Right cardiac atrium (tissue), 5 donors: ENCODE measurements at places on chromosomes 1 and 21.

GRCh38 chr1:172827301-172827700 lies 168.4 kb downstream of the FASLG start:
- no peak for DNase-seq

- no peak for DNase-seq
Observed at GRCh38 chr1:13826591-13826990, 126.6 kb downstream of the PRDM2 start.

DNA sequence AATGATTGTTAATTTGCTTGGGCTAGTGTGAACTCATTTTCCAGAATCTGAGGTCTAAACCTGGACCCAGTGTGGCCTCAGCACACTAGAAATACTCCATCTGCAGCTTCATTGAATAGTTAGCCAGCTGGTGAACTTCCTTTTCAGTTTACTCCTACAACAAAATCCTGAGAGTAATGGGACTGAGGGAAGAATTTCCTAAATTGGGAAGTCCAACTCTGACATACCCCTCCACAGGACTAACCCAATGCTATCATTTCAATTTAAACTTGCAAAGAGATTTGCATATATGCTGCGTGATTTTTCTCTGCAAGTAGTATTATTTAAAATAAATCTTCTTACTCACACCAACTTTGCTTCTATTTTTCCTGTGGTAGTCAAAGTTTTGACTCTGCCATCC lies 27.8 kb upstream of the PIGC start:
- DNase-seq = no peak

- no peak for DNase-seq
Observed at GRCh38 chr1:178220094-178220493, 126.2 kb downstream of the RASAL2 start.

DNA sequence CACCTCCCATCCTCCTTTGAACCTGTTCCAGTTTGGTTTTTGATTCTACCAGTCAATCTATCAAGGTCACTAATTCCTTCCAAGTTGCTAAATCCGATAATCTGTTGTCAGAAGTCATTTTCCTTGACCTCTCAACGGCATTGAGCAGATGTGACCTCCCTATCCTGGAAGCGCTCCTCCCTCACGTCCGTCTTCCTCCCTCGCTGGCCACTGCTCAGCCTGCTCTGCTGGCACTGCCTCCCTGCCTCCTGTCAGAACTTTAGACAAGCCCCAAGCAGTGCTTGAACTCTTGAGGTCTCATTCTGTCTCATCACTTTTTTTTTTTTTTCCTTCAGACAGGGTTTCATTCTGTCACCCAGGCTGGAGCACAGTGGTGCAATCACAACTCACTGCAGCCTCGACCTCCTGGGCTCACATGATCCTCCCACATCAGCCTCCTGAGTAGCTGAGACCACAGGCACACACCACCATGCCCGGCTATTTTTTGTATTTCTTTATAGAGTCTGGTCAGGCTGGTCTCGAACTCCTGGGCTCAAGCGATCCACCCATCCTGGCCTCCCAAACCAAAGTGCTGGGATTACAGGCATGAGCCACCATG lies 4.4 kb upstream of the ACOT7 start:
- DNase-seq = no peak

- no peak for DNase-seq
Observed at GRCh38 chr1:208499026-208499425, 254.8 kb upstream of the PLXNA2 start.

- no peak for DNase-seq
Observed at GRCh38 chr1:230228236-230228897, 161.3 kb downstream of the GALNT2 start.

DNA sequence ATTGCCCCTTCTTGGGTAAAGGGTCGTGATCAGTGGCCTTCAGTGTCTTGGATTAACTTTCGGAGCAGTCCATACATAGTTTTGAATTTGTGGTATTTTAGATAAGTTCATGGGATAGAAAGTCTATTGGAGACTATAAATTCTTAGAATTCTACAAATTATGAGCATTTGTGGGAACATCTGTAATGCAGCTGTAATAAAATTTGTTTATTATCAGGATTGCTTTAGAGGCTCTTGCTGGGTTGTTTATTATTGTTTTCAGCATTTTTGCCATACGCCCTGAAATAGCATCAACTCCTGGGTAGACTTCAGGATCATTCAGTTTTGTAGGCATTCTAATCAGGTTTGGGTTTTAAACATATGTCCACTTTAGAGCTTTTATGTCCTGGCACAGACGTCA lies 16.1 kb downstream of the LAMC1 start:
- no peak for DNase-seq

DNA sequence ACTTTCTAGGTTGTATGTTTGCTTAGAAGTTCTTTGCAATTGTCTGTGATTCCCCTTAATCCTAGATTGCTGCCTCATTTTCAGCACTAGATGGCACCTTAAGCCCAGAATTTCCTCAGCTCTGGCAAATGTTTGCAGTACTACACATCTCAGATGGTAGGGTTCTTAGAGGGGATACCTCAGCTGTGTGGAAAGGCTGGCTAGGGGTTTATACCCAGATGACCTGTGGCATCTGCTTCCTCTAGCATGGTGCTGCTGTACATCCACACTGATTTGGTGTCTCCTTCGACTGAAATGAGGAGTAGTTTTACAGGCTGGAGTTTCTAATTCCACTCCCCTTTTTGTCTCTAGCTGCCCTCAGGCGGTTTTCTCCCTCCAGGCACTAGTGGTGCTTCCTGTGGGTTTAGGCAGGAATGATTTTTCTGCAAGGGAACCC lies 23.5 kb downstream of the ASB17 start:
- no peak for DNase-seq

DNA sequence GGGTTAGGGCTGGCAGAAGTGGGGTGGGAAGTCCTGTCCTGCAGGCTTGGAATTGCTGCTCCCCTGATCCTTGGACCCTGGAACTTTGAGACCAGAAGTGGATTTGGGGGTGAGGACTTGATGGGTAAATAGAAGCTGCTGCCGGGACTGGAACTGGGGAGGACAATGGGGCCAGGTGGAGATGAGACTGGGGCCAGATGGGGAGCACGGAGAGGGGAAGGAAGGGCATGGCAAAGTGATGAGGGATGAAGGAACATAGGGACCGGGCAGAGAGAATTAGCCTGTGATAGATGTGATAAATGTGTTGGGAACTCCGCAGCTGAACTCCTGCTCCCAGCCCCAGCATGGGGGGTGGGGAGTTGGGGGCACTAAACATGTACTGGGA lies 637 bp downstream of the NHLH1 start:
- no peak for DNase-seq

GRCh38 chr1:45329445-45329844 lies 2.8 kb downstream of the HPDL start:
- DNase-seq = no peak

GRCh38 chr21:40402884-40403582 lies 443.9 kb downstream of the DSCAM start:
- DNase-seq = no peak

DNA sequence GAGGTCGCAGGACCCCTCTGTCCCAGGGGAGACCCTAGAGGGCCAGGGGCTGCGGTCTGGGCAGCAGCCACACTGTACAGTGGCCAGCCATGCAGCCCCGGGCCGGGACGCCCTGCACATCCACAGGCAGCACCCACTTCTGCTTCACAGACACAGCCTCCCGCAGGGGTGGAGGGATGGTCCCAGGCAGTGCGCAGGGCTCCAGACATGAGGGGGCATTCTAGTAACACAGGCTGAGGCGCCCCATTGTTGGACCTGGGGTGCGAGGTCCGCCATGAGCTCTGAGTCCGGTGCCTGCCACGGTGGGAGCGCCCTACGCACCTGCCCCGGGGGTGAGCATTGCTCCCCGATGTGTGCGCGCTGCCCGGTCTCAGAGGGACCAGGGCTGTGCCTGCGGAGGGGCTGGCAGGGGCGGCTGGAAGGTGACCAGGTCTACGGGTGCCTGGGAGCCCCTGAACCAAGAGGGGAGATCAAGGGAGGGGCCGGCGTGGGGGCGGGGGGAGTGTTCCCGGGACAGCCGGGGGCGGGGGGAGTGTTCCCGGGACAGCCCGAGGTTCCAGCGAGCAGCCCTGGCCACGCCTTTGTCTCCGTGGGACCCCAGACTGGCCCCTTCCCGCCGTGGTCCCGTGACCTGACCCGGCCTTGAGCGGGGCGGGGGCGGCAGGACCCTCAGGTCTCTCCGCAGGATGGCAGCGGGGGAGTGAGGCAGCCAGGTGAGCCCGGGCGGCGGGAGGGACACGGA lies 4.5 kb downstream of the MMEL1 start:
- no peak for DNase-seq

GRCh38 chr1:231376875-231377549 lies 38.9 kb downstream of the SPRTN start:
- DNase-seq = no peak

- DNase-seq = no peak
Observed at GRCh38 chr1:160606611-160607010, 27.3 kb upstream of the CD84 start.

DNA sequence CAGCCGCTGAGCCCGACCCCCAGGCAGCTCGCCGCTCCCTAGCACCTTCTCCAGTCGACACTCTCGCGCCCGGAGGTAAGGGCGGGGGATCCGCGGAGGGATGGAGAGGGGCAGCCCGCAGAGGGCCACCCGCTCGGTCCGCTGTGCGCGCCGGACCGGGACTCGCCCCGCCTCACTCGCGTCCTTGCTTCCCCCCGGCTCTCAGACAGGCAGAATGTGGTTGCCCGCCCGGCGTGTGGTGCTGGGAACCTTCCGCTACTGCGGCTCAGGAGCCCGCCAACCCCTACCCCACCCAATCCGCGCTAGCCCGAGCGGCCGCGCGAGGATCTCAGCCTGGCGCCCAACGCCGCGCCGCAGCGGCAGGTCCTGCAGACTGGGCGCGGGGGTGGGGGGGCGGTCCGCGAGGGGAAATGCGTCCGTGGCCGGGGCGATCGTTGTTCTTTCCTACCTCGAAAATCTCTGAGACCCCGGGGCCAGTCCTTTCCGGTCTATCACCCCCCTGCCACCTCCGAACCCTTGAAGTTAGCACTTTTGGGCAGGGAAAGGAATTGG lies 404 bp downstream of the LRRC8C start:
- peak; percentile 85 for DNase-seq

- DNase-seq = no peak
Observed at GRCh38 chr21:45613881-45614280, 29.6 kb upstream of the PCBP3 start.

- peak; percentile 88 for DNase-seq
Observed at GRCh38 chr1:26786437-26787380, 1.0 kb upstream of the PIGV start.

GRCh38 chr21:36753556-36753955 lies 54.6 kb downstream of the SIM2 start:
- no peak for DNase-seq

DNA sequence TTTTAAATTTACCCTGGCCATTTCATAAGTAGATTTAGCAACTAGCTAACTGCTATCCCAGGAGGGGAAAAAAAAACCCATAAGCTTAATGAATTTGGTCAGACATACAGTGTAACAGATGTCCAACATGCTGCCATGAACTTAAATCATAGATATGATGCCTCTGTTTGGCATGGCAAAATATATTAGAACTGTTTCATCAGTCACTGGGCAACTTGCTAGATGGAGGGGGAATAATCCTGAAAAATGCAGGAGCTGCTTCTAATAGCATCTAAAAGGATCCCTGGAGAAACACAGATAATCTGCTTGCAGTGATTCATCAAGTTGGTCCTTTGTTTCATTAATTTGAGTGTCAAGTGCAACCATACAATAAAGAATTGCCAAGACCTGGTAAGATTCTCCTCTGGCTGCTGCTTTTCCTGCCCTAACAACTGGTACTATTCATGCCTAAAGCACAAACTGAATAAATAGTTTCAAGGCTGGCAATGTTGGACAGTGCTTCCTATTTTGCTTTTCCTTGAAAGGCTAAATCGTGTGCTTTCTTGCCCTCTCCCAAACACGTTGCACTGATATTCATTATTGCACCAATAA lies 1.5 kb upstream of the ST6GALNAC5 start:
- no peak for DNase-seq

- DNase-seq = no peak
Observed at GRCh38 chr1:32056598-32056997, 16.1 kb upstream of the TMEM39B start.

DNA sequence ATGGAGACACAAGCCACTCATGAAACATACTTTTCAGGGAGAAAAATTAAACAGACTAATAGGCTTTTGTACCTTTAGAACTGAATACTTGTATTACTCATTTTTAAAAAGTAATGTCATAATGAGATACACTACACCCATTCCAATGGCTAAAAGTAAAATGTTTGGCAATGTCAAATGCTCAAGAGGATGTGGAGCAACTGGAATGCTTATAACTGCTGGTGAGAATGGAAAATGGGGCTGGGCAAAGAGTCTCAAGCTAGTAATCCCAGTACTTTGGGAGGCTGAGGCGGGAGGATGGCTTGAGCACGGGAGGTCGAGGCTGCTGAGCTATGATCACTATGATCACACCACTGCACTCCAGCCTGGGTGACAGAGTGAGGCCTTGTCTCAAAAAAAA lies 86.3 kb downstream of the NKAIN1 start:
- no peak for DNase-seq

GRCh38 chr21:32325706-32326105 lies 27.1 kb downstream of the MRAP start:
- no peak for DNase-seq

GRCh38 chr1:203569490-203570318 lies 56.9 kb upstream of the ATP2B4 start:
- DNase-seq = no peak

DNA sequence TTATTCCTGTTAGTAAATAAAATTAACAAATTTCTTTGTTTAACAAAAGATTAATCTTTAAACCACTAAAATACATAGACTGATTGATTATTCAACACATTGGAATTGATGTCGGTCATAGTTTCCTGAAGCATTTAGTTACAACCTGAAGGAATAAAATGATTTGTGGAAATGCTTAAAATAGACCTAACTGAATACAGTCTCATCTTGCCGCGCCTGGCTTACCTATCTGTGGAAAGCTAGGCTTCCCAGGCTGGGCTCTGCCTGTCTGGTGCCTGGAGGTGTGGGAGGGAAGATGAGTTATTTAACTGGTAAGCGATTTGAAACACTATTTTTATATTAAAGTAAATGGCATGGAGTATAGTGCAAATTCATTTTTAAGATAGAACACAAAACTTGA lies 10.2 kb downstream of the RHOU start:
- no peak for DNase-seq

DNA sequence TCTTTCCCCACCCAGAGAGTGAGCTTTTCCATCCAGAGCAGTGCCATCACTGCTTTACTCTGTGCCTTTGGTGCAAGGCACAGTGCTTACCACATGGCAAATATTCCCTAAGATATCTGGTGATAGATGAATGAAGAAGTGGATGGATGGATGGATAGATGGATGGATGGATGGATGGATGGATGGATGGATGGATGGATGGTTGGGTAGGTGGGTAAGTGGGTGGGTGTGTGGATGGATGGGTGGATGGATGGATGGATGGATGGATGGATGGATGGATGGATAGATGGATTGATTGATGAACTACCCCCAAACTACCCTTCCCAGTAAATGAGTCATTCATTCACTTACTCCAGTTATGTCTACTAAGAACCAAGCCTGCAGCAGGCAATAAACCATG lies 42.9 kb upstream of the SLC44A3 start:
- no peak for DNase-seq

- no peak for DNase-seq
Observed at GRCh38 chr1:229281339-229281926, 10.5 kb downstream of the RAB4A start.
